ENCODE measurements at places on chromosomes 16 and 17.

- no peak for DNase-seq
Measured at GRCh38 chr17:80499961-80500665, 23.7 kb upstream of the NPTX1 start.

- DNase-seq: peak; percentile 34
Measured at GRCh38 chr17:43578699-43579565, 32.8 kb upstream of the ETV4 start.

GRCh38 chr16:27103954-27104353 is 37.2 kb downstream of the C16orf82 start:
- DNase-seq: no peak

- no peak for DNase-seq
Measured at GRCh38 chr16:30009990-30010843, 610 bp downstream of the DOC2A start.

DNA sequence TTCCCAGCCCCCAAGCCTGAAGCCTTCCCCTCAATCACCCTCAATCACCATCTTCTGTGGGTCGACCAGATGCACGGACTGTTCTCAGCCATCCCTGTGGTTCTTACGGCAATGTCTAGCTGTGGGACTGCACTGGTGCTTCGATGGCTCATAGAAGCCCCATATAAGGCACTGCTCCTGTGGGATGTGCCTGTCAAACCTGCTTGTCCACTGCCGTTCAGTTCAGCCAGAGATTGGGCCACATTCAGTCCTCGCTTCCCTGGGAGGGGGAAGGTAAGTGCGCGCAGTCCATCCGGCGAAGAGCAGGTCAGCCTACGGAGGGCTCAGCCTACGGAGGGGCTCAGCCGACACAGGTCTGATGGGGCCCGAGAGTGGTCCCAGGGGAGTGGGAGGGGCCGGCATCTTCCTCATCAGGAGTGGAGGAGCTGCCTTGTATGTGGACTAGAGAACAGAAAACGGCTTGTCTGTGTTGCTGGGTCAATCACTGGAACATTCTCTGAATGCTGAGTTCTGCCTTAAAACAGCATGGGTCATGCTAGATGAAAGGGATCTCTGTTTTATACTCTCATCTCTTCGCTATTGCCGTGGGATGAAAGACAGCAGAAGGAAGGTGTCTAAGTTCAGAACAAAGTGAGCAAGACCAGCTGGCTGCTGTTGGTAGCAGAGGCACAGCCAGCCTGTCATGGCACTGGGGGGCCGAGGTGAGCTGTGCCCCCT is at the start of gene CARD14:
Gene CARD14 (plus strand): TSS at position 247 of the 717 bp plus-strand sequence. CDS start 11,409 bp downstream, outside the sequence.
- no peak for DNase-seq

DNA sequence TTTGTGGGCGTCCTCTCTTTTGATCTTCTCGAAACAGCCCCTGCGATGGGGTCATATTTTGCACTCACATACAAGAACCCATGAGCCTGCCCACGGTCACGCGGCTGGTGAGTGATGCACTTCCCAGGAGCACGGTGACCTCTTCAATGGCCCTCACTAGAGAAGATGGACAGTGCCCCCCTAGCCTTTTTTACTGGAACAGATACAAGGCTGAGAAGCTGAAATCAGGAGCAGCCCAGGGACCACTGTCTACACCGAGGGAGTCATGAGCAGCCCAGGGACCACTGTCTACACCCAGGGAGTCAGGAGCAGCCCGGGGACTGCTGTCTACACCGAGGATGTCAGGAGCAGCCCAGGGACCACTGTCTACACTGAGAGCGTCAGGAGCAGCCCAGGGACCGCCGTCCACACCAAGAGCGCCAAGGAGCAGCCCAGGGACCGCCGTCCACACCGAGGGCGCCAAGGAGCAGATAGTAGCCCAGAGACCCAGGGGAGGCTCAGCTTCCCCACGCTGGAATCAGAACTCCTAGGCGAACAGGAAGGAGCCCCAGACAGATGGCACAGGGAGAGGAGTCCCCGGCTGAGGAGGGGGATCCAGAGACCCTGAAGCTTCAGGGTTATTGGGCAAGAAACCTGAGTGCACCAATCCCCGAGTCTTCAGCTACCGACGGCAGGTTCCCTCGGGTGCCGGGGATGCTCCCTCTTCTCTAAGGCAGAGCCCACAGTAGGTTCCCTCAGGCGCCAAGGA is 23.7 kb downstream of the ACSF3 start:
- DNase-seq: no peak

DNA sequence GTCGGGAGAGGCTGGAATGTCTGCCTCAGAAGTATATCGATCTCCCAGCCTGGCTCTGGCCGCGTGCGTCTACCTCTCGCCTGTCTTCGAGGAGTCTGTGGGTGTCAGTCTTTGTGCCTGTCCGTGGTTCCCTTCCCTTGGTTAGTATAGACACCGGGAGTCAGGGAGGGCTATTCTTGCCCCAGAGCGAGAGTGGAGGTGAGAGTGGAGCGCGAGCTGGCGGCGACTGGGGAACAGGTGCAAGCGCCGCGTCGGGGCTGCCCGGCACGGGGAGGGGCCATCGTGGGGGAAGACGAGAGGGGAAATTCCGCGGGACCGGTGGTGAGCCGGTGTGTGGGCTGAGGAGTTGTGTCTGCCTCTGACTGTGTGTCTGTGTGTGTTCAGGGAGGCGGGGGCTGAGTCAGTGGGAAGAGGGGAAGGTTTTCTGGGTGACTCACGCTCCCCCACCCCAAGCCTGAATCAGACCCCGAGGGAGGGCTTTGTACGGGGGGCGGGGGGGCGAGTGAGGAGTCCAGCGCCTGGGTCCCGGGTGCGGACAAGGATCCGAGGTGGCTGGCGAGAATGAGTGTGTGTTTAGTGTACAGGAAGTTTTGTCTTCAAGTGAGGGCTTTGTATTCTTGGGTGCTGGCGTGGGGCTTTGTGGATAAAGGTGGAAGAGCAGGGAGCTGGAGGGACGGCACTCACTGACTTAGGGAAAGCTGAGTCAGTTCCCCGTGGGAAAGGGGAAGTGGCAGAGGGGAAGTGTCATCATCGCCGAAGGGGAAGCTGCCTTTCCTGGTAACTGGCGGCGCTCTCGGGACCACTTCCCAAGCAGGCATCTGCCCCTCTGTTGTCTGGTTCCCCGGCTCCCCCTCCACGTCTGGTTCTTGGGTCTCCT is 8.6 kb downstream of the KDM6B start:
- DNase-seq: no peak

GRCh38 chr17:59859444-59860025 is 33.2 kb downstream of the TUBD1 start:
- DNase-seq: no peak

- DNase-seq: peak; percentile 89
Measured at GRCh38 chr17:4004517-4005295, 40.5 kb upstream of the ATP2A3 start.

GRCh38 chr17:38415250-38416194 is 12.7 kb upstream of the ARHGAP23 start:
- no peak for DNase-seq

DNA sequence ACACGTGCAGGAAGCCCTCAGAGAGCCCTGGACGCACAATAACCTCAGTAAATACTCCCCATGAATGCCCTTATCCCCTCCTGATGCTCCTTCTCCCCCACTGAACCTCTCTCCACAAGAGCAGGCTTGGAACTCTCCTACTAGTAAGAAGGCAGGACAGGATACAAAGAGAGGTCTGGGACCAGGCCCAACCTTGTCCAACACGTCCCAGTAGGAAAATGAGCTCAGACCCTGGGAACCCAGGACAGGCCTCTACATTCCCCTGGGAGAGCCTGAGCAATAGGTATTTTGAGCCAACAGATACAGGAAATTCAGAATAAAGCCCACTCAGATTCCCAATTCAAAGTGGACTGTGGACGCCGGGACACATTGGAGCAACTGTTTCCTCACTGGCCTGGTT is 19.2 kb downstream of the ZNF423 start:
- DNase-seq: no peak

- no peak for DNase-seq
Measured at GRCh38 chr17:53193044-53193443, 629.7 kb upstream of the KIF2B start.

DNA sequence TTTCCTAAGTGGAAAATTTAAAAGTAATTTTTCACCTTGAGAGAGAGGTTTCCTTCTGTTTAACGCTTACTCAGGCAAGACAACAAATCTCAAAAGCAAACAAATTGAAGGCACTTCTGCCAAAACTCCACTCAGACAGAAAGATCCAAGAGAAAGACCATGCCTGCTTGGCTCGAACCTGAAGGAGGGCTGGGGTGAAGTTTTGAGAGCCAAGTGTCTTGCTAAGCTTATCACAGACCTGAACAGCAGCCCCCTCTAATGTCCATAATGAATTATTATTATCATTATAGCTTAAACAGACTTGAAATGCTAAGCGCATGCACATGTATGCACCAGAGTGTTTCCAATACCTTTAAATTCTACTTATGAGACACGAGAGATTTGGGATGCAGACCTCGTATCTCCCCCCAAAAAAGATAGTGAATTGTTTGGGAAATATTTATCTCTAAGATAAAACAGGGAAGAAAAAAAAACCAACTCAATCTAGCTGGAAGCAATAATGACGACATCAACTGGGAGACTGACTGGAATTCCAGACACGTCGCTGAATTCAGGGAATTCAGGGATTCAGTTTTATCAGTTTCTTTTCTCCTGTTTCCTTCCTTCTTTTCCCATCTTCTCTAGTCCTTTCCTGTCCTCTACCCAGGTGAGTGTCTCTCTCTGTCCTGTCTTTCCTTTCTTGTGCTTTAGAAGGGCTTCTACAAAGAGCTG is 473.2 kb downstream of the RBFOX1 start:
- DNase-seq: no peak

Data from GM19239 (cell line).